ENCODE measurements at places on chromosomes 6 and 20.

DNA sequence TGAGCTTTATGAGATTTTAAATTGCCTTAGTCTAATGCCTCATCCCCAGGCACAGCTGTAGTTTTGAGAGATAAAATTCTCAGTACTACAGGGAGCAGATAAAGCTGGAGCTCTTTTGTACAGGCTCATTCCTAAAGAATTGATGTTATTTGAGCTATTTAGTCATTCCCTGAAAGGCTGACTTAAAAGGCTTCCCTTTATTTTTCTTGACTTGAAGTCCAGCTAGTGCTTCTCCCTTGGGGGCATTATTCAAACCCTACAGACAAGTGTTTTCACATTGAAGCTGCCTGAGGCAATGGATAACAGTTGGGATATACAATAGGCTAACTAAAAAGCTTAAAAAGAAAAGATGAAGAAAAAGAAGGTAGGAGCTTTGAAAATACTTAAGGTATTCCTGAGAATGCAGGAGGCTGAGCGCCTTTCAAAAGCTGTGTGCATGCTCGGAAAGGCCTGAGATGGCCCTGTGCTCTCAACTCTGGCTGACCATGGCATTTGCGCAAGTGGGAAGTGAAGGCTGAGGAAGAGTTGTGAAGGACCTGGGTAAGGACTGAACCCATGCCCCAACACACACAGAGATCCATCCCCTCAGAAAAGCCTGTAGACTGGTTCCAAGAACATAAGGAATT lies 315.1 kb downstream of the SMOC2 start:
- DNase-seq, result no peak

GRCh38 chr20:64231621-64232550 lies 23.7 kb upstream of the PCMTD2 start:
- no peak for DNase-seq

DNA sequence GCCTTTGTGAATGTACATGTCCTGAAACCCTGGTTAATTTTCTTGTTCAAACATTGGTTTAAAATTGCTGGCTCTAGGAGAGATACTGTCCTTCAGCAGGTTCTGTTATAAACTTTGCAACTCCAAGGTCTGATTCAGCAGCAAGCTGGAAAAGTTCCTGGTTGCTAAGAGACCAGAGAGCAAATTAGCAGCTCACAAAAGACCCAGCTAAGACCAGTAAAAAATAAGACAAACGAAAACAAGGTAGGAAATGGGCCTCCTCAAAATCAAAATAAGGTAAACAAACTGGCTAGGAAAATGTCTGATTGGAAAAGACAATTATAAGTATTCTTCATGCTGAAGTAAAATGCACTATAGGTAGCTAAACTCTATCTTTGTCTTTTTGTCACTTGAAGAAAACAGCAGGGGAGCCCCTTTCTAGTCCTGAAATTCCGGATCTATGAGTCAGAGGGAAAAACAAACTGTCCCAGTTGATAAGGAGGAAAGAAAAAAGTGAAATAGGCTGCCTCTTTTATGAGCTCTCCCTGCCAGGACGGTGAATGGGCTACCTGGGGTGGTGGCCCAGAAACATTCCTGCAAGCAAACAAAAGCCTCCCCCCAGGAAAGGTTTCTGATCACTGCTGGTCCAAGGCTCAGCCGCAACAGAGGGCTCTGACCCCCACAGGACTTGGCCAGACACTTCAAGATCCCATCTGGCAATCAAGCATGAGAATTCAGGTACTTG lies 41.6 kb downstream of the UNC5CL start:
- no peak for DNase-seq

DNA sequence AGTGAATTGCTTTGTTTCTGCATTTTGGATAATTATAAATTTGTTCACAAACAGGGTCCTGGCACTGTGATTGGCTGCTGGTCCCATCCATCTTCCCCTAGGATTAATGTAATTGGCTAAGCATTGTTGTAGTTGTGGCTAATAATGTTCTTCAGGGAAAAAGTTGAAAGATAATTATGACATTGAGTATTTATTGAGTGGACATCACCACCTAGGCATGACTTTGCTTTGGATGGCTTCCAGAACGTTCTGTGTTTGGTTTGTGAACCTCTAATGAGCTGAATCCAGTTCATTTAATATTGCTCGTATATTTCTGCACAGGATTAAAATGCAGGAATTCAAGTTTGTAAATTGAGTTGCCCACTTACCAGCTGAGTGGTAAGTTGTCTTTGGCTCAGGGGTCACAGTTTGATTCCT lies 55.1 kb downstream of the ARID1B start:
- no peak for DNase-seq

DNA sequence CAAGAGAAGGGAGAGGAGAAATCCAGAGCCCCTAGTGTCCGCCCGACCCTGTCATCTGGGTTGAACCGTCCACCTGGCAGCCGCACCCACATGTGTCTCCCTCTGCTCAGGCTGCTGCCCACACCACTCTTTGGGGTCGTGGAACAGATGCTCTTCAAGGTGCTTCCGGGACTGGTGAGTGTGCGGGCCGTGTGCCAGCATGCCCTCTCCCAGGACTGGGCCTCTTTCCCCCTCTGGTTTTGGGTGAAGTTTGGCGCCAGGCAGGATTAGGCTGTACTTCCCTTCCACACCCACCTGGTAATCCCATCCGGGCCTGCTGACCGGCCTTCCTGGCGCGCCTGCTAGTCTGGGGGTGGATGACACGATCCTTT lies 7.9 kb downstream of the BPIFB3 start:
- DNase-seq, result no peak

GRCh38 chr6:150005761-150006651 lies 19.3 kb downstream of the RAET1L start:
- DNase-seq, result no peak

- DNase-seq, result no peak
Measured at GRCh38 chr20:23145281-23145700, 59.2 kb upstream of the CD93 start.

DNA sequence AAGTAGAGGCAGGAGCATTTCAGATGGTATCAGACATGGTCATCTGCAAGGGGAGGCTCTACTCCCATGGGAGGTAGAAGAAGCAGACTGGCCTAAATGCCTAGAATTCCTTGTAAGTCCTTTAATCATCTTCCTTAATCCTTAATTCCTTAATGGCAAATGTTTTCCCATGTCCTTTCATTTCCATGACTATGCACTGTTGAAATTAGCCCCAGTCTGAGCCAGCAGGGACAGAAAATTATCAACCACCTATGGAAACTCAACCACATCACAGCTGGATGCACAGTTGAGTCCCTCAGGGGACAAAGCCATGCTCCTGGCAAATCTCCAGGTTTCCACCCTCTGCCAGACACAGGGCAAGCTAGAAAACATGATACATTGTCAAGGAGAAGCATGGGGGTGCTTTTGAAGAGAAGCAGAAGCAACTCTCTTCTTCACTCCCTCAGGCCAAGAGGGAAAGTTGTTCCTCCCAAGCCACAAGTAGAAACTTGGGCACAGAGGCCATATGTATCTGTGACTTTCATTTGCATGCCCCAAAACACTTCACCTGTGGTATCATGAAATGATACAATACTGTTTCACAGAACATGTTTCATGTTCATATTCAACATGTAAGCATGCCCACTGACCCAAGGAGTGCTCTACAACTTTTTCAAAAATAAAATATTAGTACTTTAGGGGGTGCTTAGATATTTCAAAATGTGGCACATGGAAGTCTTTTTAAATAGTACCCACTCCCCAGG lies 683.6 kb downstream of the KIF16B start:
- DNase-seq, result no peak

DNA sequence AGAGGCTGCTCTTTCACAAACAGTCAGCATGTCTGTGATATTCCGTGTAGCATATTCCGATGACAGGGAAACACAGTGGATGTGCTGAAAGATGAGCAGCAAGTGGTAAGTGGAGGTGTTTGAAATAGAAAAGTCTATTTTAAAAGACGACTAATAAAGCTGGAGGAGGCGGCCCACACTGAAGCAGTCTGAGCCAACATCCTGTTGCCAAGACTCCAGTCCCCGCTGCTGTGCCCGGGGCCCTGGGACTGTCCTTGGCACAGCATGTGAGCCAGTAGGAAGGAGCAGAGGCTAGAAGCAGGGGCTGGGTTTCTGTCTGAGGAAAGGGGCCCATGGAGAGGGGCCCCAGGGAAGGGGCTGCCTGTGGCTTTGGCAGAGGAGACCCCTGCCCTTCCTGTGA lies 351.5 kb upstream of the CHD6 start:
- no peak for DNase-seq

- DNase-seq, result no peak
Measured at GRCh38 chr20:38890497-38890818, 35.8 kb upstream of the FAM83D start.

- DNase-seq, result no peak
Measured at GRCh38 chr6:47151232-47151898, 109.2 kb upstream of the ADGRF1 start.

DNA sequence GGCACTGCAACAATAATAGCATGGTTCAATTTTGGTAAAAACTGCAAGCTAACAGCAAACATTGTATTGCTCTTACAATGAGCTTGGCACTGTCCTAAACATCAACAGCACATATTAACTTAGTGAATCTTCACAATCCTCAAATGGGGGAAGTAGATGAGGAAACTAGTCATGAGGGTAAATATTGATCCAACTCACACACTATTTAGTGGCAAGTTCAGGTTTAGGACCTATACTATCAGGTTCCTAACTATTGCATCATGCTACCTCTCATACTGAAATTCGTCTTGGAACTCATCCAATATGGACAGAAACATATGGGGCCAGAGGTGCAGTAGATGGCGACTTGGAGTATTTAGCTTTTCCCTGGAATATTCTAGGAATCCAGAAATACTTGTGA lies 34.2 kb downstream of the FKBP1C start:
- no peak for DNase-seq

GRCh38 chr6:36685926-36686667 lies 7.6 kb downstream of the CDKN1A start:
- no peak for DNase-seq

- DNase-seq, result no peak
Measured at GRCh38 chr6:63316113-63316512, 3.7 kb downstream of the LGSN start.

DNA sequence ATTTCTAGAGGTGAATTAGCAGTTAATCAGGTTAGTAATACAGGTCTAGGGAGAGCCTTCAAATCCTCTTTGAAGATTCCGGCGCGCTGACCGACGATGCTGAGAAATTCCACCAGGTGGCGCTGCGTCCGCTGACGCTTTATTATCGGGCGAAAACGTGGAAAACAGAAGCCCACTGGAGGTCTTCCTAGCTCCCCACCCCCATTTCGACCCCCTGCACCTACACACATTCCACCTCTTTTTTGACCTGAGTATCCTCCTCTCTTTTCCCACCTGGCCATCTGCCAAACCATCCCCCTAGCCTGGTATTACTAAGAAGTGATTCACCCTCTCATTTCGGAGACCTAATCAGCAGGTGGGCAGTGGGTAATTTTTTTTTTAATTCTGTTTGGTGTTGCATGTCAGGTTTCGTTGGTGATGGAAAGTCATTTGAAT lies 65.4 kb upstream of the RIN2 start:
- DNase-seq, result peak; percentile 6

- no peak for DNase-seq
Measured at GRCh38 chr6:163620670-163621330, 206.3 kb downstream of the QKI start.

- no peak for DNase-seq
Measured at GRCh38 chr6:126716826-126717509, 377.1 kb downstream of the CENPW start.

DNA sequence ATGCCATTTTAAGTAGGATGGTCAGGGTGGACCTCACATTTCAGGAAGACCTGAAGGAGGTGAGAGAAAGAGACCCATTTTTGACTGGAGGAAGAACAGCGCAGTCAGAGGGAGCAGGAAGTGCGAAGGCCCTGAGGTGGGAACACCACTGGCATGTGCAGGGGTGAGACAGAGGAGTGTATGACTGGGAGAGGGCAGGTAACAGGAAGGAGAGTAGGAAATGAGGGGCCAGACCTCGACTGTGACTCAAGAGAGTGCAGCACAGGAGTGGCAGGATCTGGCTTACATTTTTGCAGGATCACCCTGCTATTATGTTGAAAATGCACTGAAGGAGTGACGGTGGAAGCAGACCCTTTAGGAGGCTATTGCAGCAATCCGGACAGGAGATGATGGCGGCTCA lies 117.7 kb upstream of the CDYL start:
- no peak for DNase-seq

DNA sequence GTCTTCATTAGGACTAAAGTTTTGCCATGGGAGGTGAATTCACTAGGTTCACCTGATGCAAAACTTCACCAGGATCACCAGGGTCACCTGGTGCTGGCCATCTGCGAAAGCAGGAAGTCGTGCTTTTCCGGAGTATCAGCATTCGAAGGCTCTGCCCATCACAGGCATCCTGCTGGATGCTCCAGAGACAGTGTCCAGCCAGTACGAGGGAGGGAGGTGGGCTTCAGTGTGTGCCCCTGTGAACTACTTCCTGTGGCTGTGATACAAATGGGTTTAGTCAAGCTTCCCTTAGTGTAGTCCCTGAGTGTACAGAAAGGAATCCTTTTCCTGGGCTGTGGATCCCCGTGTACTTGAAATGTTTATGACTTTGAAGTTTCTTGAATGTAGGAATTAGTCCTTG lies 3.4 kb upstream of the RPS6KA2 start:
- no peak for DNase-seq

DNA sequence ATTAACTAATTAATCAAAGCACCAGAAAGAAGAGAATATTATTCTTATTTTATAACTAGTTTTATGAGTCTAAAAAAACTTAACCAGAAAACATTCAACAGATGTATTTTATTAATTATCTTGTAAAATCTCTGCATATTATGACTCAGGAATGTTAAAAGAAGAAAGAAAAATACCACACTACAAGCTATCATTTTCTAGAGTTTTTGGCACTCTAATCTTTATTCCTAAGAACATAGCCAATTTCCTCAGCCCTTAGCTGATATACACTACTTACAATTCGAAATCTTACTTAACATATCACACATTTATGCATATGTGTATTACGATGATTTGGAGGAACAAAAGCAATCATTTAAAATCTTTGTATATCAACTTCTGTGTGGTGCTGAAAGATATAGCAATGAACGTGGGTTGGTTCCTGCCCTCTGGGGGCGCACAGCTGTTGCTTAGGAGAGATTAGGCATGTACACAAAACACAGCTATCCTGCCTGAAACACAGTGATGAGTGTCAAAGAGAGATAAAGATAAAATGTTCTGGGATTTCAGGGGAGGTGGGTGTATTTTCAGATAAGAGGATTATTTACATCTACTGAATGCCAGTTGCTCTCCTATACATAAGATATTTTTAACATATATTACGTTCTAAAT lies 404.5 kb downstream of the SYNE1 start:
- no peak for DNase-seq

GRCh38 chr20:59836767-59837166 lies 96.7 kb downstream of the SYCP2 start:
- DNase-seq, result no peak

DNA sequence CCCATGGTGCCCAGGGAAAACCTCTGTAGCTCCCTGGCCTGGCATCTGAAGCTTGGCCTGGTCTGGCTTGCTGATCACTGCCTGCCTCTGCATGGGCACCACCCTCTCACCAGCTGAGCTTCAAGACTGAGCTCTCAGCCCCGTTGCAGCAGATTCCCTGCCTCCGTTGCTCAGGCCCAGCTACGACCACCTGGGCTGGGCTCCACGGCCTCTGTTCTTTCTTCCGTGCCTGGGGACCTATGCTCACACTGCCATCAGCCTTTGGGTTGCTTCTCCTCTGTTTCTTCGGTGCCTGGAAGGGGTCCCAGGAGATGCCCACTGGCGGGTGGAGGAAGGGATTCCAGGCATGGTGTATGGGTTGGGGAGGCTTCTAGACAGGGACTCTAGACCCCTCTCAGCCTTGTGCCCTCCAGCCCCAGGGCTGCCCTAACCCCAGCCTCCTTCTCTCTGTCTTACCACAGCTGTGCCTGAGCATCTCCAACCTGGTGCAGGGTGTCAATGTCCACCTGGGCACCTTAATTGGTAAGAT lies 9.1 kb downstream of the BPIFB2 start:
- DNase-seq, result no peak
